ENCODE measurements at places on chromosomes 5 and 9.

DNA sequence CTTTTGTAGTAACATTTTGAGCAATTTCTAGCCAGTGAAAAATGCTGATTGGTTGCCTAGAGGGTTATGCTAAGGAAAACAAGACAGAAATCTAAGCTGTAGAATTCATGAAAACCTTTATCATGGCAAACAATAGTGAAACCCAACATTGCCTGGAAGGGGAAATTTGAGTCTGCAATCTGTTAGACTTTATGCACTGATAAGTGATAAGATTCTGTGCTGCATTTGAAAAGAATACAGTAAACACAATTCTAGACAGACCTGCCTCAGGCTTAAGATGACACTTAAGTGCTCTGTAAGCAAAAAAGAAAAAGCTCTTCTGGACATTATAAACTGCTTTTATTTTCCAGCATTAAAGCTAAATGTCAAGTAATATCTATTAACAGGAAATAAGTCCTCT, 519.3 kb downstream of the ISL1 start:
- DNase-seq: peak; percentile 5

GRCh38 chr9:35605351-35606137, 482 bp downstream of the TESK1 start:
- DNase-seq: peak; percentile 33

DNA sequence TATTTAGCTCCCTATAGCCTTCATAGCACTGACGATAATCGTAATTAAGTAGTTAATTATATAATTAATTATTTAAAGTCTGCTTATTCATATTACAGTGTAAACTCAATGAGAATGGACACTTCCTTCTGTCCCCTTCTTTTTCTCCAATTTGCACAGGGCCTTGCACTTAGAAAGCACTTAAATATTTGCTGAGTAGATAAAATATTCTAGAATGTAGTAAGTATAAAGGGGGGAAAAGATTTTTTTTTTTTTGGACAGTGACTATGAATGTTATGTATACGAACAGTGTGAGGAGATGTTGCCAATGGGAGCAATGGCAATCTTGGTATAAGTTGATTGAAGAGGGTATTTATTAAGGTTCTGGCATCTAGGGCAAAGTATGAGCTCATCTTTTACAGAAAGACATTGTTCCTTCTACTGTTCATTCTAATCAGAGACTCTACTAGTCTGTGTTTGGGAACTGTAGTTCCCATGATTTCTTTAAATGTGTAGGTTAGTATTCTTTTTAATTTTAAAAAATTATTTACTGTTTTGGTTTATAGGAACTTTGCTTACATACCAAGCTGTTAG, 49.4 kb downstream of the YTHDC2 start:
- no peak for DNase-seq

DNA sequence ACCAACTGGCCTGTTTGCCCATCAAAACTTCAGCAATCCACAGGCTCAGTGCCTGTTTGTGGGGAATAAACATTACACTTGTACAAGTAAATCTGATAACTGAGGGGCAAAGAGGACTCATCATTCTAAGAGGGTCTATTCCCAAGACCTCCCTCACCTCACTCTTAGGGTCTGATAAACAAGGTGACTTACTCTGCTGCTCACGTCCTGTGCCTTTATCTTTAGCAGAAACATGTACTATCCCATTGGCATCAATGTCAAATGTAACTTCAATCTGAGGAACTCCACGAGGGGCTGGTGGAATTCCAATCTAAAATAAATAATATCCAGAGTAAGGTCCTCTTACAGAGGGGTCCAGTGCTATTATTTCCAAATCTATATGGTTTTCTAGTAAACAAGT, 14.6 kb upstream of the ETF1 start:
- no peak for DNase-seq

DNA sequence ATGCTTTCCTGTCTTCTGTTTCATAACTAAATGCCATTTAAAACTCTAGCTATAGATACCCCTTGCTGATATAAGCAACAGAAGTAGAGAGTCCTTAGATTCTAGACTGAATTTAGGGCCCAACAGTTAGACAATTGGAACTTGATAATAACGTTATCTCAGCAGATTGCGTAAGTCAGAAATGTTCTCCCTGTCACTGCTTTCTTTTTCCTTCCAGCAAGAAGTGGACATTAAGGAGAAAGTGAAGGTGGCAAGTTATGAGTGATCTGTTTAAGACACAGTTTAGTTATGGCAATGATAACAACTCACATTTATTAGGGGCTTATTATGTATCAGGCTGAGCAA, 6.9 kb upstream of the GLIS3 start:
- no peak for DNase-seq

- no peak for DNase-seq
These were observed 34.8 kb downstream of the ITGA2 start for GRCh38 chr5:53023969-53024368.

DNA sequence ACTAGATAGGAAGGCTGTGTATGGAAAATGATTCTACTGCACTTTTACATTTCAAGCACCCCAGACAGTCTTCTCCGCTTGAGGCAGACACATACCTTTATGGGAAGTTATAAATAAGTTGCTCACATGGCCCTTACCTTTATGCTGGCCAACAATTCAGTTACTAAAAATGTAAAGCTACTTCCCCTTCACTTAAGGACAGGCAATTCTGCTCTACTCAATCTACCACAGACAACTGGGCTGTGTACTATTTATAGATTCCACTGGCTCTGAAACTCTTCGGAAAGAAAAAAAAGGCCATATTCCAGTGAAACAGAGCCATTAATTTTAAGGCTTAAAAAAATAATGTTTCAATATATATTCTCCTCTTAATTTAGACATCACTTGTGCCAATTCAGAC, 59.4 kb downstream of the ELAVL2 start:
- DNase-seq: no peak

Data from NCI-H345 (cell line).